RPMI7951 (cell line): ENCODE measurements at places on chromosomes 16 and 17. TPM values are rescaled to one million over a fixed set of nuclear protein-coding genes. Genes with fewer than 3 reads are reported as not detected.

DNA sequence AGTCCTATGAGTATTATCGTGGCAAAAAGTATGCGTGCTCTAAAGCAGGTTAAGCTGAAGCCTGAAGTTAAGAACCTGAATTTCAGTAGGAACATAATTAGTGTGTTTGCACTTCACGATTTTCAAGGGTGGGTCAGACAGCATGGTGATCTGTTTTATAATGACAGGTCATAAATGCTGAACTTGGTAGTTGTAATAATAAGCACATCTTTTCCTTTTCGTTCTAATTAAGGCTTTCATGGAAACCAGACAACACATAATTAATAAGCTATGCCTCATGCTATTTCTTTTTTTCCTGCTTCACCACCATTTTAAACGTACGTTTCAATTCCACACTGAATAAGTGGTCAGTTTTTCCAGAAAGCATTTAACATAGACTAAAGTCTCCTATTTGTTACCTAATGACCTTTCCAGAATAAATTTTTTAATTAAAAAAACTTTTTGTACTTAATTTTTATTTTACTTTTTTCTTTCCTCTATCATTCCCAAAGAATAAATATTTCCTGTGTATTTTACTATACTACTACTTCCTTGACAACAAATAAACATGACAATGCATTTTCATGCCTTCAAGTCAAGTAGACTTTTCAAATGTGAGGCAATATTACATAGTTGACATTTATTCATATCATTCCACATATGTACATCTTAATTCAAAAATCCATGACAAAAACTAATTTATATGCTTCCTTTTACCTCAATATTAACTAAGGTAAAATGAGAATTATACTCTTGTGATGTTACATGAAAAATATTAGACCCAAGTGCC is 22.4 kb downstream of the CMC2 start:
- DNase-seq: no peak

DNA sequence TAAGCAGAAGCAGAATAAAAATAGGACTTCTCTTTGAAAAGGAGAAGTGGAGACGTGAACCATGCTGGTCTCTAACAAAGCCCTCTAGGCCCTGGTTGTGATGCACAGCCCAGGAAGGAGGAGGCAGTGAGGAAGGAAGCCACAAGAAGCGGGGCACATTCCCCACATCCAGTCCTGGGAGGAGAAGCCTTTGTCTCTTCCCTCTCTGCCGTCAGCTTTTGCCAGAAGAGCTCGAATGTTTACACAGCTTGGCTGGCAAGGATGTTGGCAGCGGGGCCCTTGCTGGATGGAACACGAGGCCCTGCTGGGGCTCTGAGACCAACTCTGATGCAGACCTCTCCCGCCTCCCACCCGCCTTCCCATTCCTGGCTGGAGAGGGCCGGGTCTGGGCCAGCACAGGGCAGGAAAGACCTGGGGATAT is 91.3 kb downstream of the MAF start:
- no peak for DNase-seq

- DNase-seq: peak; percentile 87
Observed at GRCh38 chr17:71237903-71238538, 882.8 kb upstream of the SOX9 start.

DNA sequence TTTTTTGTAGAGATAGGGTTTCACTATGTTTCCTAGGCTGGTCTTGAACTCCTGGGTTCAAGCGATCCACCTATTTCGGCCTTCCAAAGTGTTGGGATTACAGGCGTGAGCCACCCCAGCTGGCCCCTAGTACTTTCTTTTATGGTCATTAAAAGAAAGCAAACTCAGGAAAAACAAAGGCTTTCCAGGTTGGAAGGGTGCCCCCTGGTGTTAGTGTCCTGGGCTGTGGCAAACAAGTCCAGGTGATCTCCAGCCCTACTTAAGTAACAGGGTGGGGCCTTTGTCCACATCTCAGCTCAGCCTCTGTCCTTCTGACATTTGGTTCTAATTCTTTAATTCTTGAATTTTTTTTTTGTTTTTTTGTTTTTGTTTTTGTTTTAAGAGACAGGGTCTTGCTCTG is 6.9 kb downstream of the IGFBP4 start:
- peak; percentile 23 for DNase-seq

- no peak for DNase-seq
Observed at GRCh38 chr17:35766903-35767510, 6.3 kb downstream of the C17orf50 start.

DNA sequence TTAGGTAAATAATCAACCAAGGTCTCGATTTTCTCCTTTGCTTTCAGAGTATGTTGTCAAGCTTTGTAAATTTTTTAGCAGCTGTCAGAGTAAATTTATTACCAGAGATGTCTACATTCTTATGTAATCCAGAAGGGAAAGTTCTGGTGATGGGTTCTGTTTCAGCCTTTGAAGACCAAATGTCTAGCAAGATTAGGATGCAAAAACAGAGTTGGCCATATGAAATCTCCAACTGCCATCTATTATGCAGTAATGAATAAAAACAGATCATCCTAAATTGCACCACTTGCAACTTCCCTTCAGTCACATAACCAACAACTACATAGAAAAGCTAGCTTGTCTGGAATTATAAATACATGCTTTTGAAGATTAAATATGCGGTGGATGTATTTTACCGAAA is 826.8 kb upstream of the KIF2B start:
- DNase-seq: no peak

GRCh38 chr16:89311636-89312035 is 94.1 kb downstream of the ZNF778 start:
- no peak for DNase-seq

DNA sequence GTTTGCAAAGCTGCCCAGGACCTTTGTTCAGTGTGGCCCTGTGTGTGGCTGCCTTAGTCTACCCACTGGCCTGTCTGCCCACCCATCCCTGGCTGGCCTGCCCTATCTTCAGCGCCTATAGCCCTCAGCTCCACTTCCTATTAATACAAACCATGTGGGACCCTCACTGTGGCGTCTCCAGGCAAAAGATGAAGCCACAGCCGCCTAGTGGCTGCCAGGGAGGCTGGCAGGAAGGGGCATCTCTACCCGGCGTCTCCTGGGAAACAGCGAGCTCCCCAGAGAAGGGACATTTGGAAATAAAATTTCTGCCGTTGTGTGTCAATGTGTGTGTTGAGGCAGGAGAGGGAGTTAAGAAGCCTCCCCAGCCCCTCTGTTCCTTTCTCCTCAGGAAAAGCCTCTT is 31.5 kb downstream of the NEUROD2 start:
- DNase-seq: peak; percentile 32

CCL4L2 gene
- total RNA-seq: not detected in 2 replicates

JPT1 gene
- 281 and 336 TPM in 2 replicates for total RNA-seq

CNGB1 gene
- total RNA-seq: not detected in 2 replicates

KRTAP2-3 gene
- not detected in 2 replicates for total RNA-seq
